Kasumi-1 (cell line): ENCODE measurements at places on chromosomes 2 and 18.
A peak's percentile ranks its signal among the peaks of the same experiment; 100 is the strongest.

- no peak for DNase-seq
Measured at GRCh38 chr2:240928476-240929363, 22.6 kb downstream of the CROCC2 start.

- DNase-seq, result peak; percentile 61
Measured at GRCh38 chr18:67515942-67516538, 480 bp downstream of the DSEL start.

GRCh38 chr18:49645196-49645595, 83.3 kb downstream of the LIPG start:
- DNase-seq, result no peak

DNA sequence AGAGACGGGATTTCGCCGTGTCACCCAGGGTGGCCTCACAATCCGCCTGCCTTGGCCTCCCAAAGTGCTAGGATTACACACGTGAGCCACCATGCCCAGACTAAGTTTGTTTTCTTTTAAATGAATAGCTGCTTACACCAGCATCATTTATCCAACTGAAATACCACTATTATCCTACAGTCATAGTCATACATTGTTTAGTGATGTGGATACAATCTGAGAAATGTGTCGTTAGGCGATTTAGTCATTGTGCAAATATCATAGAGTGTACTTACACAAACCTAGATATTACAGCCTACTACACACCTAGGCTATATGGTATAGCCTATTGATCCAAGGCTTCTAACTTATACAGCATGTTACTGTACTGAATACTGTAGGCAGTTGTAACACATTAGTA, 10.3 kb downstream of the ZC3H15 start:
- no peak for DNase-seq

- no peak for DNase-seq
Measured at GRCh38 chr2:7736646-7737305, 819.6 kb downstream of the RNF144A start.
